ENCODE measurements at places on chromosomes 5 and 9. TPM values are rescaled to one million over a fixed set of nuclear protein-coding genes. Genes with fewer than 3 reads are reported as not detected.

The BAAT gene
- 0.08 TPM for polyA plus RNA-seq

The OR1J1 gene
- not detected for polyA plus RNA-seq

The GDA gene
- polyA plus RNA-seq = 0.09 TPM

The STARD4 gene
- polyA plus RNA-seq = 0.88 TPM

- no peak for DNase-seq
Observed at GRCh38 chr5:58403822-58404433, 56.0 kb downstream of the PLK2 start.

- DNase-seq = peak; percentile 63
Observed at GRCh38 chr5:177431317-177432142, 5.1 kb downstream of the GRK6 start.

- no peak for DNase-seq
Observed at GRCh38 chr9:27470291-27470856, 53.7 kb upstream of the IFNK start.

DNA sequence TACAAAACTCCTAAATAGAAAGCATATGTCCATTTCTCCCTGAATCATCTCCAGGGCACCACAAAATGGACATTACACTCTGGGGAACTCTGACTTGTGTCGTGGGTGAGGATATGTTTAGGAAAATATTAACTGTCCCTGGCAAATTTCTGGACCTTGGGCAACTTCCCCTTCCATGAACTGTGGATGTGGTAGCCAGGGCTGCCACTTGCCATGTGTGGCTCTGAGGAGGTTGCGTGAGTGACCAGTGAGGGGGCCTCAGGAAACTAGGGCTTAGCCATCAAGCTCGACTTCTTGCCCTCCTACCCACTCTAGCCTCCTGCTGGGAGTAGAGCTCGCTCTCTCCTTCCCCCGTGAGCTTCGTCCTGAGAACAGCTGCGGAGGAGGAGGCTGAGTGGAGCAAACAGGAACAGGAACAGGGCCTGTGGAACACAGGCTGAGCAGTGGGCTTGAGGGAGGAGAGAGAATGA, 13.8 kb upstream of the STC2 start:
- DNase-seq = no peak

DNA sequence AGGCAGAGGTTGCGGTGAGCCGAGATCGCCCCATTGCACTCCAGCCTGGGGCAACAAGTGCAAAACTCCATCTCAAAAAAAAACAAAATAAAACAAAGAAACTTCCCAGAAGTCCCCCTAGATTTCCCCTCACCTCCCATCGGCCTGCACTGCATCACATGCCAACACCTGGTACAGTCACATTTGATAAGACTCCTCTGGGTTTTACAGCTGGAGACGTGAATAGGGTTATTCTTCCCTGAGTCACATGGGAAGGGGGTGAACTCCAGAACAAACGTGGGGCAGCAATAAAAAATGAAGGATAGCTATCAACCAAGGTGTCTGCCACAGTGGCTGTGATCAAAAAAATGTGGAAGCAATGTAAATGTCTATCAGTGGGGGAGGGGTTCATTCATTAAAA, 26.0 kb downstream of the SPRY4 start:
- no peak for DNase-seq

- no peak for DNase-seq
Observed at GRCh38 chr9:117413346-117414219, 1.3 kb downstream of the ASTN2 start.

GRCh38 chr5:178590141-178590923, at the start of gene COL23A1:
Gene COL23A1, minus strand, starts transcription at chr5:178590393.
- peak; percentile 59 for DNase-seq

DNA sequence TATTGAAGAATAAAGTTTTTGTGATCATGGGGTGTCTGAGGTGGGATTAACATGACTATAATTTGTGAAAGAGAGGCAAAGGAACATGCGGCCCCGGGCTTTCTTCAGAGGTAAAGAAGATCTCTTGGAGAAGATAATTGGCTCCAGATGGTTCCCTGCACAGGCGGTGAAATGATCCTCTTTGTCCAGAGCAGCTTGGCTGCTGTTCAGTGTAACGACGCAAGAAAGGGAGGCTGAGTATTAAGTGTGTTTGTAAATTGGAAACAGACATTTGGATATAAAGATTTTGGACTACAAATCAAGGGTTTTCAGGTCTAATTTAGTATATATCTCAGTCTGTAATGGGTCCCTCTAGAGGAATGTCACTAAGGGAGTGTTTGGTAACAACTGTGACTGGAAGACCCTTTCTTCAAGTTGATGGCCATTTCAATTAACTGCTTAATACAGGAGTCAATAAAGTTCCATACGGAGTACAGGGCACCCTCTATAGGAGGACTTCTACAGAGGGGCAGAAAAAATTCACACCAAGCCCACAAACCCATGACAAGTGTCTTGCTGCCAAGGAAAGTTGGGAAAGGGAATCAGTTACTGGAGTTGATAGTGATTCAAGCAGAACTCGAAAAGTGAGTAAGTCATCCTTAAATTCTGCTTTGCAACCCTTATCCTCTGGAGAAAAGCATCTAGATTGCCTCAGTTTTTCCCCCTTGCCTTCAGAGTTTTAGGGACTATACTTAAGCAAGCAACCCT, 4.1 kb downstream of the EQTN start:
- DNase-seq = peak; percentile 40

DNA sequence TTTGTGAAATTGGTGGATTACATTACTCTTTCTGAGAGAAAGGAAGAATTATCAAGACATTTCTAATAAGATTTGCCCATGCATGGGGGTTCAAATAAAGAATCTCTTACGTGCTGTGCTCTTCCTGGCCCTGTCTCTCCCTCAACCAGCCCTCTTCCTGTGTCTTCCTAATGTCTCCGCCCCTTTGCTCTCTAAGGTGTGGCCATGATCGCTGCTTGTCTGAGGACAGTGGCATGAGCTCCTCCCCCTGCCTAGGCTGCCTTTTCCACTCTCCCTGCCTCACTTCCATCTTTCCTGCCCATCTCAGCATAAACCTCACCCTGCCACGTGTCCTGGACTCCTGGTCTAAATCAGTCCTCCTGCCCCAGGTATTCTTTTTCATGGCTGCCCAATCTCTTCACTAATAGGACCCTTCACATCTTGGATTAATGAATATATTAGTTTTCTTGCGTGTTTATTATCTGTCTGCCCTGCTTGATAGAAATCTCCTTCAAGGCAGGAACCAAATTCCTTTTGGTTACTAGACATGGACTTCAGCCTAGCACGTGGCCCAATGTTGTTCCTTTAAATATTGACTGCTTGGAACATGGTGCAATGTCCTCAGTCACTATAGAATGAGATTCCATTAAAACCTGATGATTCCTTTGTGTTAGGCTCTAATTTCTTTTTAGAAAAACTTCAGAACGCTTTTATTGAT, 122.3 kb downstream of the MTRR start:
- no peak for DNase-seq

GRCh38 chr5:516338-516925, 7.8 kb downstream of the SLC9A3 start:
- DNase-seq = no peak

GRCh38 chr9:4180907-4181605, 118.8 kb downstream of the GLIS3 start:
- DNase-seq = no peak

GRCh38 chr5:11963227-11963626, 59.0 kb upstream of the CTNND2 start:
- DNase-seq = no peak

- DNase-seq = no peak
Observed at GRCh38 chr9:137294091-137294680, 7.9 kb downstream of the NRARP start.
